Activated naive CD4-positive, alpha-beta T cell (primary cell): ENCODE measurements at places on chromosomes 1 and 21.

- no peak for DNase-seq
These were observed 85.2 kb downstream of the TM2D1 start for GRCh38 chr1:61639608-61640336.

DNA sequence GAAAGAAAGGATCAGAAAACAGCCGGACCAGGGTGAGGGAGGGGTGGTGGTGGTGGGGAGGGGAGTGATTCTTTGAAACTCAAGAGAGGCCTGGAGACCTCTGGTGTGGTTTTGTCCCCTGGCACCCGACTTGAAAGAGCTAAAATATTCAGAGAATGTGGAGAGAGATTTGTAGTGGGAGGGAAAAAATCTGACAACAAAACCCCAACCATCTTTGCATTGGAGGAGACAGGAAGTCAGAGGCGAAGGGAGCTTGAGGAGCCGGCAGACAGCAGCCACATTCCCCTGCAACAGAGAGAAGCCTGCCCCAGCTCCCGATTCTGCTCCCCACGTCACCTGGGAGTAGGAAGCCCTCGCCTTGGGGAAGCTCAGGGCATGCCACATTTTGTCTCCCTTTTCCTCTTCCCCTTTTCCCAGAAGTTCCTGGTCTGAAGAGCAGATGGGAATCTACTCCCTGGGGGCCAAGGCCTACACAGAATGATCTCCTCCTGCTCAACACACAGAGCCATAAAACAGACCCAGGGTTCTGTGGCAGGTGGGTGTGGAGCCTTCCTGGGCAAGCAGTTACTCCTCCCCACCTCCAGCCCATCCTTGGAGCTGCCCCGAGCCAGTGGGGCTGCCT lies 84.9 kb downstream of the ITPKB start:
- no peak for DNase-seq

DNA sequence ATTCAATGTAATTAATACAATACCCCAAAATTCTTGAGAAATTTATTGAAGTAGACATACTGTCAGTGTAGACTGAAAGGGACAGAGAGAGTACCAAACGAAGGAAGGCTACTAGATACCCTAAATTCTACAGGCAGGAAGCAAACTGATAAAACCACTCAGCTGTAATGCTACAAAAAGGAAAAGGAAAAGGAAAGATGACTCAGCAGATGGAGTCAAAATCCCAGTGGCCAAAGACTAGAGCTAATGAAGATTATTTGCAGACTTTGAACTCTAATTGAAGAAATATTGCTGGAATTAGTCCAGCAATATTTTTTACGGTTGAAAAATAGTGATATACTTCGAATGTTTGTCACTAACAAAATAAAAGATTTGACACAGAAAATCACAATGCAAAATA lies 671.9 kb downstream of the BRINP3 start:
- DNase-seq: no peak

DNA sequence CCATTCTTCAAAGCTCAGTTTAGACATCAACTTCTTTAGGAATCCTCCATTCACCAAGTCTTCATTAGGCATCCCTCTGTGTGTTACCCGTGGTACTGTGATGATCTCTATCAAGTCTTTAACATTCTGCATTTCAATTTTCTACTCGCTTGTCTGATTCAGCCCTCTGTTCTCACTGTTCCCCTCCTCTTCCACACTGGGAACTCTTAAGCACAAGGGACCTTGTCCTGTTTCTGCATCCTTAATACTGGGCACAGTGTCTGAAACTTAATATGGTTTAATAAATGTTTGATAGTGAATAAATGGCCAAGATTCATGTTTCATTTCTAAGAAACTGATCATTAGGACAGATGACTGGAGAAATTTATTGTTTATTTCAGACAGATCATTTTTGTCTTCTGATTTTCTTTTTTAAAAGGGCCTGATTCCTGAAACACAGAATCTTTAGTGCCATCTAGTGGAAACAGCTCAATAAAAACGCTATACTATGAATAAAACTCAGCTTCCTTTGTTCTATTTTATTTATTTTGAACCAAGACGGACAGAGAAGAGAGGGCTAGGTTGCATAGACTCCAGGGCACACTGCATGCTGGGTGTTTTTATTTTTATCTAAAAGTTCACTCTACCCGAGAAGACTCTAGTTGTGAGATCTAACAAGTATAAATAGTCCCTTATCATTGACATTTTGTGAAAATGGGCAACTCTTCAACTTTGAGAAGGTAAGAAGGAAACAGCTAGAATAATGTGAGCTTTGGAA lies 7.0 kb upstream of the TRIM45 start:
- DNase-seq: no peak

- no peak for DNase-seq
These were observed 9.3 kb downstream of the MTARC2 start for GRCh38 chr1:220757441-220757840.

- peak; percentile 57 for DNase-seq
These were observed 22.7 kb upstream of the IFNGR2 start for GRCh38 chr21:33380483-33380998.

DNA sequence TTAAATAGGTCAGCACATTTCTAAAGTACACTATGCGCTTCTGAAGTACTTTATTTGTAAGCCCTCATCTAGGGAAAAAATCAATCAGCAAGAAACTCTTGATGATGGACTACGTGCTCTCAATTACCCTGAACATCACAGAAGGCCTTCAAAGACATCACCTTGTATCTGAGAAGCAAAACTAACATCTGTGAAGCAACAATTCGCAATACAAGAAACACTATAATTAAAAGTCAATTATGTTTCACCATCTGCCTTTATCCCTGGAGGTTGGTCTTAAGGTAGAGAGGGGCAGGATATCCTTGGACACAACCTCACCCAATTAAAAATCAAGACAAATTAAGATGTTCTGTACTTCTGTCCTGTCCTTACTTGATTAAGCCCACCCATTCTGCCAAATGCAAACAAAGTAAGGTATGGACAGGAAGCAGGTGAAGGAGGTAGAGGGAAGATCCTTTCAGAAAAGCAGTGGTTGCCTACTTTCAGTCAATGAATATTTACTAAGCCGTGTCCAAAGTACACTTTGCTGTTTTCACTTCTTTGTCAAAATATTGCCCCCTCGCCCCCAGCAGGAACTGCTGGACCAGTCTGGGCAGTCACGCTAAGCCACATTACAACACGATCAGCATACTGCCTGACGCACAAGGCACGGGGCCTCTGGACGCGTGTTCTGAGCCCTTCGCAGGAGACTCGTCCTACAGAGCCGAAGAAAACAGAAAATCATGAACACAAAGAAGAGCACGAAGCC lies 887 bp downstream of the SLC19A2 start:
- DNase-seq: no peak

DNA sequence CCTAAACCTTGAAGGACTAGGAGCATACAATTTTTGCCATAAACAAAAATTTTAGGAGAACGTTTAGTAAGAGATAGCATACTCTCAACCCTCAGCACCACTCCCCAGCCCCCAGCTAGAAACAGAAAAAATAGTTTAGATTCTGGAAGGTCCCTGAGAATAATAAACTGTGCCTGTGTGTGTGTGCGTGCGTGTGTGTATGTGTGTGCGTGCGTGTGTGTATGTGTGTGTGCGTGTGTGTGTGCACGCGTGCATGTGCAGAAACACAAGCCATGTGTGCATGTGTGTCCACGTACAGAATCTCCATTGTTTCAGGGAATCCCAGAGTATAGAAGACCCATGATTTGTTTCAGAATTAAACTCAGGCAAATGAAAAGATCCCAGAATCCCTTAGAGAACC lies 62.6 kb downstream of the CASQ2 start:
- DNase-seq: no peak

DNA sequence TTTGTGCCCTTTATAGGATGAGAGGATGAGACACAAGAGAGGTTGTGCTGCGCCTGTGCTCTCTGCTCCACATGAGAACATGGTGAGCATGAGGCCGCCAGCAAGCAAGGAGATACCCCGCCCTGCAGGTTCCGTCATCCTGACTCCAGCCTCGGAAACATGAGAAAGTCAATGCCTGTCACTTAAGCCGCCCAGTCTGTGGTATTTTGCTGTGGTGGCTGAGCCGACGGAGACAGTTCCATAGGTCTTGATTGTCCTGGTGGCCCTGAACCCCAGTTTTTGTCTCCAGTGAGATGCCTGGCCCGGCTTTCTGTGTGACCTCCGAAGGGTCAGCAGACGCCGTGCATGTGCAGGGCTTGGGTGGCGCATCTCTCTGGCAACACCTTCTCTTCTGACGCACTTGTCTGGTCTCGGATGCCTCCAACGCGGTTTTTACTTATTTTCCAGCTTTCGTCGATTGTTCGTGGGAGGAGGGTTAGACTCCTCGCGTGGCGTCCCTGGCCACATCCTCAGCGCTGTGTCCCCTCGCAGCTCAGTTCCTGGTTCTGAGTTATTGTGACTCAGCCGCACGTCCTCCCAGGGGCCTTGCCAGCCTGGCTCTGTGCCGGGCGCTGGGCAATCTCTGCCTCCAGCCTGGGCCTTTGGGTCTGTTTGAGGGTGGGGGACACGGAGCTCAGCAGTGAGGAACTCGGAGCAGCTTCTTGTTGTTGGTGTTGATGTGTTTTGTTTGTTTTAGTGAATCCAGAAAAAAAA lies 70.0 kb downstream of the FAAP20 start:
- DNase-seq: no peak

- DNase-seq: no peak
These were observed 51.9 kb downstream of the DHX9 start for GRCh38 chr1:182890927-182891610.

- DNase-seq: no peak
These were observed 419.4 kb upstream of the USP24 start for GRCh38 chr1:55634516-55634915.

DNA sequence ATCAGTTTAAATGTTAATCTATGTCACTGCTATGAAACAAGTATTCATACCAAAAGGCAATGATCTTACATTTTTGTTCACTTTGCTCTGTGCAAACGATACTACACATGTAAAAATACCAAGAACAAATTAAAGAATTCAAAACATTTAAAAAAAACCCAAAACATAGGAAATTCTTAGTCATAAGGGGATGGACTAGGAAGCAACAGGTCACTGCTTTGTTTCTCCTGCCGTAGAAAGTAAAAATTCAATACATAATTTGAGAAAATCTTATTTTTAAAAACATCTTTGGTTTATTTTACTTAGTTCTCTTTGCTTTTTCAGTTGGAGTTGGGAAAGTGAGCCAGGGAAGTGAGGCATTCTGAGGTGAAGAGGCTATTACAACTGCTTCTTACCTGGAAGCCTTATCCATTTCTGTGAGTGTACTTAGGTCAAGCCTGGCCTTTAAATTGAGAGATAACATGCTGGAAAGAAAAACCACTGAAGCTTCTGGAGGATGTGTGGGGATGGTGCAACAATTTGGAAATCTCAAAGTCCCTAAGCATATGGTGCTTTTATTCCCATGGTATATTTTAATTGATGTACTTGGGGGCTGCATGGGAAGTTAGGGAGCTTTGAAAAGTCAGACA lies 183.5 kb downstream of the CDC42BPA start:
- no peak for DNase-seq

DNA sequence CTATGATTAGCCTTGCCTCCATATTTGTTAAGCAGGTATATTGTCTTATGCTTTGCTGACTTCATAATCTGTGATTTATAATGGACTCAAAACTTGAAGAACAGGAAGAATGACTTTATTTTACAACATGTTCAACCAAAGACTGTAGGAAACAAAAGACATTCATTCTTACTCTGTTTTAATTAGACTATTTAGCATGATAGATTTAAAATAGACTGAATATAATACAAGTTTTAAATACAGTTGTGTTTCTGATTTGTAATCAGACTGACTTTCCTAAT lies 63.1 kb downstream of the CDC14A start:
- no peak for DNase-seq

DNA sequence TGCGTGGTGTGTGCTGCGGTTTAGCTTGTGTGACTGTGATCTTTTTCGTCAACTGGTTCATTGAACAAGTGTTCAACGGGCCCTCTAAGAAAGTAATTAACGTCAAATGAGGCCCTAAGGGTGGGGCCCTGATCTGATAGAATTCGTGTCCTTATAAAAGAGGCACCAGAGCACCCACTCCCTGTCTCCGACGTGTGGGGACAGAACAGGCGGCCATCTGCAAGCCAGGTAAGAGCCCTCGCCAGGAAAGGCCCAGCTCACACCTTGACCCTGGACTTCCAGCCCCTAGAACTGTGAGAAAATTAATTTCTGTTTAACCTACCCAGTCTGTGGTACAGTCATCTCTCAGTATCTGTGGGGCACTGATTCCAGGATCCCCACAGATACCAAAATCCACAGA lies 20.4 kb upstream of the SAMD11 start:
- no peak for DNase-seq

- no peak for DNase-seq
These were observed 26.1 kb downstream of the KCNJ15 start for GRCh38 chr21:38282921-38283320.

GRCh38 chr1:23424293-23425192 lies at the start of gene TCEA3:
TCEA3 (minus strand) TSS chr1:23424748; CDS start chr1:23424633, 115 bp downstream.
- DNase-seq: no peak

DNA sequence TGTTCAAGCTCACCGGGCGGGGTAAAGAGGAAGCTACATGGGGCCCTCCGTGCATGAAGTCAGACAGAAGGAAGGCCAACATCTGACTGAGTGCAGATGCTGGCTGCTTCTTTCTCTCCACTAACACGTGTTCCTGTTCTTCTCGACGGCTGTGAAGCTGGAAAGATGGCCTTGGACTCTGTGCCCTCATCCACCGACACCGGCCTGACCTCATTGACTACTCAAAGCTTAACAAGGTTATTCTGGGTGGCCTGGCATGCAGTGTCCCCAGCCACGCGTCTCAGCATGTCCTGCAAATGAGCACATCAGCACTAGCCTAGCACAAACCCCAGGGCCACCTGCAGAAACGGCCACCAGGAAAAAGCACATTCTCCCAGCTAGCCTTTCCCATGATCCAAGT lies 41.2 kb downstream of the ACTN2 start:
- DNase-seq: no peak

GRCh38 chr1:116115476-116116439 lies 4.6 kb downstream of the MAB21L3 start:
- DNase-seq: no peak

- DNase-seq: no peak
These were observed 18.4 kb downstream of the HHAT start for GRCh38 chr1:210347112-210347511.

GRCh38 chr1:54149734-54150133 lies 3.1 kb downstream of the CDCP2 start:
- DNase-seq: no peak

DNA sequence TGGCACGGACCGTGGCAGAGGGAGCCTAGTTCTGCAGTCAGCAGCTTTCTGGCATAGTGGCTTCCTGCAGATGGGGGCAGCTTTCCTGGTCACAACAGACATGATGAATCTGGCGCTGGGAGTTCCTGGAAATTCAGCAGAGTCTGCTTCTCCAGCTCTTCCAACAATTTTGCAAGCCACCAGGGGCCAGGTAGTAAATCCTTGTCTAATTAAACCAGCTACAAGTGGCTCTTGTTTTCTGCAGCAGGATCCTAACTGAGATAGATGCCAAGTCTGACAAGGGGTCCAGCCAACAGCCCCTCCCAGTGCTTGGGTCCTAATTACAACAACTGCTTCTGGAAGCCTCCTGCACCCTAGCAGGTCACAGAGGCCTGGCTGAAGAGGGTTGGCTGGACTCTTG lies 35.8 kb downstream of the TRIM62 start:
- DNase-seq: no peak

- no peak for DNase-seq
These were observed 153.3 kb upstream of the RUNX1 start for GRCh38 chr21:35202431-35202830.
